Cardiac septum (tissue), 1 donor: ENCODE measurements at places on chromosomes 4 and X. TPM values are rescaled to one million over a fixed set of nuclear protein-coding genes. Genes with fewer than 3 reads are reported as not detected.

- DNase-seq, result no peak
Measured at GRCh38 chrX:16114611-16115010, 8.8 kb upstream of the GRPR start.

- DNase-seq, result no peak
Measured at GRCh38 chr4:125750828-125751466, 436.2 kb downstream of the FAT4 start.

GRCh38 chrX:39047174-39047573 lies 245.9 kb downstream of the MID1IP1 start:
- no peak for DNase-seq

Gene SEC24B
- total RNA-seq, result 26.6 TPM

GRCh38 chr4:187724456-187724855 lies 271.1 kb upstream of the ZFP42 start:
- no peak for DNase-seq

Gene GLRA2
- total RNA-seq, result not detected

GRCh38 chrX:120029354-120029753 lies 48.1 kb downstream of the RHOXF2B start:
- no peak for DNase-seq

DNA sequence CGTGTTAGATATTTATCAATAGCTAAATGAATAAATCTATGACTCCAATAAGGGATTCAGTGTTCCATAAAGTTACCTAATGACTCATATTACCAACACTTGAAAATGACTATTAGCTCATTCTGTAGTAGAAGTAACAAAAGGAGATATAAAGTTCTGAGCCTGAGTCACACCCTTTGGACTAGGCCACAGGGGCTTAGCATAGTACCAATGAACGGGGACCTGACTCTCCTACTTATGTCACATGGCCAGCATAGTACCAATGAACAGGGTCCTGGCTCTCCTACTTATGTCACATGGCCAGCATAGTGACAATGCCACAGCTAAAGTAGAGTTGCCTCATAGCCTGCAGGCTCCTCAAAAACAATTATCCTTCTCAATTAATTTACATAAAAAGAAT lies 43.7 kb downstream of the MAGEB16 start:
- DNase-seq, result no peak

- DNase-seq, result no peak
Measured at GRCh38 chr4:140996766-140997165, 136.5 kb downstream of the RNF150 start.

DNA sequence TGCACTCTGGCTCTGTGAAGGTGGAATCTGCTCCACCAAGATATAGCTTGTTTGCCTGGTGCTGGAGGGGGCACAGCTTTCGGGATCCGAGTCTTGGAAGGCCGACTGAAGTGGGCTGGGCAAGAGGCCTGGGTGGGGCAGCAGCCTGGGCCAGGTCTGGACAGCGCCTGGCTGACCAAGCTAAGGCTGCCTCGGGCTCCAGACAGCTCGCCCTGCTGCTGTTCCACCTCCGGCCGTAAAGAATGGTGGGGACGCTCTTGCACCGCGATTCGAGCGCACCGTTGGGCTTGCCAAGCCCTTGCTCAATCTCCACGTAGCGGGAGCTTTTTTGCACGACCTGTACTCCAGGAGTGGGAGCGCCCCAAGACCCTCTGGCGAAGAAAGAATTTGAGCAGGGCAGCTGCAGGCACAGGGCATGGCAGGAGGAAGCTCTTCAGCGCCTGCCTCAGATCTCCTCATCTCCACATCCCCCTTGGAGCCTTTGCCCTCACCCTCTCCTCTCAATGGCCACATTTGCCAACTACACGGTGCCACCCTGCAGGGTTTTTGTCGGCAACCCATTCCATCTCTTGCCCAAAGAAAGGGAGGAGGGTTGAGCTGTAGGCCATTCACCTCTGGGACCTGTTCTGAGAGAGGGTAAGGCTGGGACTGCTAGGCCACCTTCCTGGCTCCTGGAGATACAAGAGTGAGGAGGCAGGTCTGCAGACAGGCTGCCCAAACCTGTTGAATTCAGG lies 18.9 kb downstream of the CNGA2 start:
- no peak for DNase-seq

DNA sequence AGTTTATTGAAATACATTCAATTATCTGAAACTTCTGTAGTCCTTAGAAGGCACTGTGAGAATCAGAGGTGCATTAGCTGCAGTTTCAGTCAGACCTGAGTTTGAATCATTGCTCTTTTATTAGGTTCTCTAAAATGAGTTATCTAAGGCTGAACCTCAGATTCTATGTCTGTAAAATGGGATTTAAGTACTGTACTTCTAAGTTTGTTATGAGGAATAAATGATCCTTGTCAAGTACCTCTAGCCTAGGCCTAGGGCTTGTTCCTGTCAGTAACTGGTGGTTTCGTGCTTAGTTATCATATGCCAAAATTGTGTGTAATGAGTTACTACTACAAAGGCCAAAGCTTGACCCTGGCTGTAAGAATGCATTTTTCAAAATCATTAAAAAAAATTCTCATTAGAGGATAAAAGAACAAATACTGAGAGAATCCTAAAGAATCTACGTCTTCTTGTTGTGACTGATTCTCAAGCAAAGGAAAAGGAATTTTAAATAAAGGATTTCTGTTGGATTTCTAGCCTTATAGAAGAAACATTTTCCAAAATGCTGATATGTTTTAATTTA lies 65.8 kb downstream of the SLIT2 start:
- DNase-seq, result no peak

Gene ELF4
- 3.7 TPM for total RNA-seq

Gene C4orf50
- 0.03 TPM for total RNA-seq

- DNase-seq, result no peak
Measured at GRCh38 chrX:16671005-16671404, 21.0 kb downstream of the S100G start.

GRCh38 chr4:180832073-180832472 lies 1411.1 kb upstream of the TENM3 start:
- DNase-seq, result no peak

DNA sequence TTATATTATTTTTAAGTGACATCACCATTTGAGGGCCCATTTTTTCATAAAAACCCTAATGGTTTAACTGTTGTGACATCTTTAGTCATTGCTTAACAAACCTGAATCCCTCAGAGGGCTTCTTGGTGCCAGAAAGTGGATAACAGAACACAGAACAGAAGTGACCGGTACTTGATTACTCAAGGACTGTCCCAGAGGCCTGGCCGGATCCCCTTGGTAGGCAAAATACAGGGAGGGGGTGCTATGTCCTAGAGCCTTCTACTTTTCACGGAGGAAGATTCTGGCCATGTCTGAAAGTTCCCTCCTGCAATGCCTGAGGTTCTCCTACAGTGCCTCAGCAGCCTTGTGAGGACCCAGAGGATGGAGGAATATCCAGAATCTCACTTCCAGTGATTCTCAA lies 94.3 kb upstream of the DCLK2 start:
- DNase-seq, result no peak

GRCh38 chr4:148067301-148067916 lies 335.5 kb downstream of the ARHGAP10 start:
- DNase-seq, result no peak
